ENCODE measurements at places on chromosomes 2 and 18. TPM values are rescaled to one million over a fixed set of nuclear protein-coding genes. Genes with fewer than 3 reads are reported as not detected.

Gene KCNG2
- 0.49 TPM for total RNA-seq

DNA sequence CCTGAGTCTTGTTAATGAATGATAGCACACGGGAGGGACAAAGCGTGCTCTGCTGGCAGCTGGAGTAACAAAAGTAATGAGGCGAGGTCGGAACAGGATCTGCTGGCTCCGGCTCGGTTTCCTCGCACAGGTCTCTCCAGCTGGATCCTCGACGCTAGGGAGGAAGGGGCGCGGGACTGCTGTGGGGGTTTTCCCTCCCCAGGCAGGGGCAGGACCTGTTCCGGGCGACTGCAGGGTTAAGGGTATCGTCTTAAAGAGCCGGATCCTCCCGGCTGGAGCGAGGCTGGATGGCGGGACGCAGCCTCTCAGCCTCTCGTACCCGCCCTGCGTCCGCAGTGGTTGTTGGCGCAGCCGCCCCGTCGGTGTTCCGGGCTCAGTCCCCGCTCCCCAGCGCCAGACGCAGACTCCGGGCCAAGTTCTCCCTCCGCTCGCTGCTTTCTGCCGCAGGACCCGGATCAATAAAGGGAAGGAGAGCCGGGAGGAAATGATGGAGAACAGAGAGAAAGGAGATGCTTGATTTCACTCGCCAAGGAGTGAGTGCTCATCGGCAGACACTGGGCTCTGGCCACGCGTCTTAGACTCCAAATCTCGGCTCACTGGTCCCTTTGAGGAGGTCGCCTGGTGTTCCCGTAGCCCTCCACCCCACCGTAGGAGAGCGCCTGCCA is 1.1 kb upstream of the LIPG start:
- peak; percentile 79 for DNase-seq

Gene NEU4
- total RNA-seq = not detected

DNA sequence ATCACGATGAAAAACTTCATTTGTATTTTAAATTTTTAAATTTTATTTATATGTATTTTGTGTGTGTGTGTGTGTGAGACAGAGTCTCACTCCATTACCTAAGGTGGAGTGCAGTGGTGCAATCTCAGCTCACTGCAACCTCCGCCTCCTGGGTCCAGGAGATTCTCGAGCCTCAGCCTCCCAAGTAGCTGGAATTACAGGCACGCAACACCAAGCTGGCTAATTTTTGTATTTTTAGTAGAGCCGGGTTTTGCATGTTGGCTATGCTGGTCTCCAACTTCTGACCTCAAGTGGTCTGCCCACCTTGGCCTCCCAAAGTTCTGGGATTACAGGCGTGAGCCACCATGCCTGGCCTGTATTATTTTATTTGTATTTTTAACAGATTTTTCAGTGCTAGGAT is 45.8 kb upstream of the WIPF1 start:
- DNase-seq = no peak

DNA sequence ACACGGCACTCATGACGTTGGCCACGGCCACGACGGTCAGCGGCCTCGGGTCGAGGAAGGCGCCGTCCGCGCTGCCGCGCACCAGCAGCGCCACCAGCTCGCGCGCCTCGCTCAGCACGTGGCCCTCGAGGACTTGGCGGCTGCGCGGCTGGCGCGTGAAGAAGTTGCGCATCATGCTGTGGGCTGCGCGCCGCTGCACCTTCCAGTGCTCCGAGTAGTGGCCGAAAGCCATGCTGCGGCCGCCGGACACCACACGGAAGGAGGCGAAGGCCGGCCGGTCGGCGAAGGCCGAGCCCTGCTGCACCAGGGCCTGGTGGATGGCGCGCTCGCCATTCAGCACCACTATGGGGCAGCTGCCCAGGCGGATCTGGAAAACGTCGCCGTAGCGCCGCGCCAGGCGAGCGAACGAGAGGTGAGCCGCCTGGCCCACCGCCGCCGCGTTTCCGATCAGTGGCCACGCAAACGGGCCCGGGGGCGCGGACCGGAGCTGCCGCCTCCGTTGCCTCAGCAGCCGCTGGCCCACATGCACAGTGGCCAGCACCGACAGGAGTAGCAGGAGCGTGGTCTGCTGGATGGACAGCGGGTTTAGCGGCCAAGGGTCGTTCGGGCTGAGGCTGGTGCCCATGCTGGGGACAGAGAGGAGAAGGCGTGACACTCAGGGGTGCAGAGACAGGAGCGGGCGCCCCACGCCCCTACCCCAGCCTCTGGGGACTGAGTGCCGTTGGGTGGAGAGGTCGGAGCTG is 1.0 kb downstream of the CYP1B1 start:
- peak; percentile 32 for DNase-seq

- no peak for DNase-seq
These were observed 276.3 kb downstream of the CTNNA2 start for GRCh38 chr2:79788952-79789651.

DNA sequence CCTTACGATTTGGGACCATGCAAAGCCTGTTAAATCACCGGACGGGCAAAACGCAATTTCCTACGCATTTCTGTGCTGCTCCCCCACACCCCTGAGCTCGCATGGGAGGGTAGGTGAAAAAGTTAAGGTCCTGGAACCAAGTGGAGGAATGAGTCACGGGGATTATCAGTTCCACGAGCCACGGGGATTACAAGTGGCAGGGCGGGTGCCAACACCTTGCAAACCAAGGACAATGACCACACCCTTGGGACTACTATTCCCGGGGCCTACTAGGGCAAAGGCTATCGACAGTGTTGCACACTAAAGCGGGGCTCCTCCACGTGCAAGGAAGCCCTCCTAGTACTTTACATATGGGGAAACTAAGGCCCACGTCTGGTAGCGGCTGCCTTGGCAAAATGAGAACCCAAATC is 447 bp downstream of the RETSAT start:
- DNase-seq = peak; percentile 60

Gene OTOS
- total RNA-seq = not detected

Gene TEX44
- not detected for total RNA-seq

DNA sequence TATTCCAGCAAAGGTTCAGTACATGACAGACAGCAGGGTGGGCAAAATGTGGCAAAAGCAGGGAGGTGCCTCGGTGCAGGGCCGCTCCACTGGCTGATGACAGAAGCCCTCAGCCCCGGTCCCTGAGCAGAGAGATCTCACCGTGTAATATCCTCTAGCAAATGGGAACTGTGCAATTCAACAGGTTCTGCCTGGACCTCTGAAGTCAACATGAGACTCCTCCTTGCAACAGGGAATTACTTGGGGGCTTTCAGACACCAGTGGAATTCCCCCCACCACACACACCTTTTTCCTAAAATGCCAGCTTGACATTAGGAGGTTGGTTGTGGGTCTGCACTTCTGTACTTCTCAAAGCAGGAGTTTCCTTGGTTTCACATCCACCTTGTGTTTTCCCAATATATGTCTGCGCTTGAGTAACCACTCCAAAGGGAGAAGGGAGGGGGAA is 50.8 kb downstream of the SPRED2 start:
- no peak for DNase-seq

- no peak for DNase-seq
These were observed 113.8 kb downstream of the NFATC1 start for GRCh38 chr18:79509536-79509930.

Gene PROC
- not detected for total RNA-seq

DNA sequence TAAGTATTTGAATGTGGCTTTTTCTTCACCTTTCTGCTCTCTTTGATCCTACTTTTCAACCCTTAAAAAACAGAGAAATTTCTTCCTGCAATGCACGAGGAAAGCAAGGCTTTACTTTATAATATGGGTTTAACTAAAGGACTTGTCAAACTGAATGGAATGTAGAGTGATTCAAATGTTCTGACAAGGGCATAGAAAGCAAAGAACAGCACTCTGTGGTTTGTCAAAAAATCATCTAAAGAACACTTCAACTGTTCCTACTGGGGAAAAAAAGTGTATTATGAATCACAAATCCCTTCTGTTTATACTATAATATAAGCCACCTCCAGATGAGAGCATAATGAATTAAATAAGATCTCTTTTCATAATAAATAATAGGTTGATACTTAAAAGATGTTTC is 45.0 kb upstream of the RIT2 start:
- no peak for DNase-seq

- DNase-seq = no peak
These were observed 300.0 kb upstream of the HDAC4 start for GRCh38 chr2:239700686-239701345.

GRCh38 chr2:22950431-22950830 is 434.5 kb upstream of the KLHL29 start:
- no peak for DNase-seq

Gene MYO3B
- not detected for total RNA-seq

Gene C2orf78
- total RNA-seq = not detected

Gene NPHP1
- 3.2 TPM for total RNA-seq

DNA sequence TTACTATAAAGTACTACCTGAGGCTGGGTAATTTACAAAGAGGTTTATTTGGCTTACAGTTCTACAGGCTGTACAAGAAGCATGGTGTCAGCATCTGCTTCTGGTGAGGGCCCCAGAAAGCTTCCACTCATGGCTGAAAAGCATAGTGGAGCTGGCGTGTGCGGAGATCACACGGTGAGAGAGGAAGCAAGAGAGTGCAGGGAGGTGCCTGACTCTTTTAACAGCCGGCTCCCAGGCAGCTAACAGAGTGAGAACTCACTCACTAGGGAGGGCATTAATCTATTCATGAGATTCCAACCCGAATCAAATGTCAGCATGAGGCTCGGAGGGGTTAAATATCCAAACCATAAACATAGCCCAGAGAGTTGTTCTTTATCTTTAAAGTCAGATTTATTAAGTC is 117.3 kb downstream of the LDLRAD4 start:
- DNase-seq = no peak

Gene MOGAT1
- total RNA-seq = 1.00 TPM

- DNase-seq = no peak
These were observed 28.7 kb upstream of the MARCO start for GRCh38 chr2:118913131-118913802.

- DNase-seq = no peak
These were observed 7.2 kb upstream of the PUM2 start for GRCh38 chr2:20357638-20358389.

- DNase-seq = no peak
These were observed 132.0 kb downstream of the VWC2L start for GRCh38 chr2:214542866-214543265.

- peak; percentile 71 for DNase-seq
These were observed 552 bp downstream of the CNPPD1 start for GRCh38 chr2:219175928-219176817.

DNA sequence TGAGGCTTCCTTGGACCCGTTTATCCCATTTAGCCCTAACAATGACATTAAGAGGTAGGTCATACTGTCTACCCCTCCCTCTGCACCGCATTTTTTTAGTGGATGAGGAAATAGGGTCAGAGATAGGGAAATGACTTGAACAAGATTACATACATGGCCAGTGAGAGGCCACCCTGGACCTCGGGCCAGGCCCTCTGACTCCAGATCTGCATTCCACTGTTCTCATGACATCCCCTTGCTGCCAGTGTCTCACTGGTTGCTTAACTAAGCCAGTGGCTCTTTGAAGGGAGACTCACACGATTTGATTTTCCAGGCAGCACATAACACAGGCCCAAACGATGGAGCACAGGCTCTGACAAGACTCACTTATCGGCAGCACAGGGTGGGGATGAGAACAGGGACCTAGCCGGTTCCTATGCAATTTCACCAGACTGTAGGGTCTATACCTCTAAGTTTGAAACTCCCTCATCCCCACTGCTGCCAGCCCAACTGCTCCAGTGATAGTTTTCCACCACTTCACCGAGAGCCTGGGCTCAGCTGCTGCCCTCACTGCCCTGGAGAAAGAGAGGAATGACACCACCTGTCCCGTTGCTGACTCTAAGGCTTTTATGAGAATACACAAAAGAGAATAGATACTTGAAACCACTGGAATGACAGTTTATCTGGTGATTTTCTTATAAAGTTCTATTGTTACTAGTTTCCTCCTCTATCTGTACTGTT is 82.5 kb downstream of the TMEM247 start:
- no peak for DNase-seq

DNA sequence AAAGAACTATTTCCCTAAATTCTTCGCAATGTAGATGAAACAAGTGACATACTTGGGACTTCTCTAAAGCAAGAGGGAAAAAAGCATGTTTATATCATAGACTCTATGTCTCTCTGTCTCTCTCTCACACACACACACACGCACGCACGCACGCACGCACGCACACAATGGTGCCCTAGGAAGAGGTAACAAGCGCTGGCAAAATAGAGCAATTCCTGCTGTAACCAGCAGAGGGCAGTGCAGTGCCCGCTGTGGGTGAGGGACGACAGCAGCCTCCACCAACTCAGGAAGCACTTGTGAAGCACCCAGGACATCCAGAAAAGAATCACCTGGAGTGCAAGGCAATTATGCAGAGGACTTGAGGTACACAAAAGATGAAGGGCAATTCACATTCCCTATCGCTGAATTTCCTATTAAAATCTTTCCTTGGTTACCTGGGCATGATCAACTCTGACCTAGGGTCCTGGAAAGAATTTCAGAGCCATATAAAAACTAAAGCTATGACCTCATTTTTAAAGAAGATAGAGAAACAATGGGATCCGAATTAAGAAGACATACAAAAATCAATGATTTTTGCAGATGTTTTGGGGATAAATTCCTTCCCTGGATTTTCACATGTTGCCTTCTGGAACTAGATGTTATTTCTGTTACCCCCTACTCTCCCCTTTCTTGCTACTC is 166.4 kb downstream of the PDE11A start:
- DNase-seq = peak; percentile 32

DNA sequence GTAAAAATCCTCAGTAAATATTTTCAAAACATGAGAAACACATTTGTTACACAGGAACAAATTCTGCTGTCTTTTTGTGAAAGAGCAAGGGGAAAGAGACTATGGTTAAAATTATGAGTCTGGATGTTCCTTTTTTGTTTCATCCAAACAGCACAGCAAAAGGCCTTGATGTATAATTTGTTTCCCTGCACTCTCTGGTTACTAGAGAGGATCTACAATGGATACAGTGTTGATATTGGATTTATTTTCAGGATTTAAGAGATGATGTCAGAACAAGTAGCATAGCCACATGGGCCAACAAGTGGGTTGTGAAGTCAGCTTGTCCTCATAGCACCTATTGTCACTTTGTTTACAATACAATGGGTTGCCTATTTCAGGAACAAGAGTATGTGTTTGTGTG is 11.3 kb upstream of the ERBB4 start:
- DNase-seq = no peak

Data from upper lobe of left lung (tissue), 6 donors.